ENCODE measurements at places on chromosomes 11 and 22.

DNA sequence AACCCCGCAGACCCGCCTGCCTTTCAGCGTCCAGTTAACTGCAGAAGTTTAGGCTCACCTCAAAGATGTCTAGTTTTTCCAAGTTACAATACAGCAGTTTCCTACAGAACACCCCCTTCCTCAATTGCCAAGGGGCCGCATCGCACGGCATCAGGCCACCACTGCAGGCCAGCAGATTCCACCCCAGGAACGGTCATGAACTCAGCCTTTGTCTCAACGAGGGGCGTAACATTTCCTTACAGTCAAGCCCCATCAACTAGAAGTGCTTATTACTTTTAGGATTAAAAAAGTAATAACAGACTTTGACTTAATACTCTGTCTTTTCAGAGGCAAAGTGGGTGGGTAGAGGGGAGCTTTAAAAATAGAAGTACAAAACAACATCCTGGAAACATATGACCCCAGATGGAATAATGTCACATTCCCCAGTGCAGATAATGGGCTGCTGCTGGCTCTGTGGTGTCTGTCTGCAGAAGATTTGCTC is 36.3 kb downstream of the PPP2R1B start:
- DNase-seq, result no peak

DNA sequence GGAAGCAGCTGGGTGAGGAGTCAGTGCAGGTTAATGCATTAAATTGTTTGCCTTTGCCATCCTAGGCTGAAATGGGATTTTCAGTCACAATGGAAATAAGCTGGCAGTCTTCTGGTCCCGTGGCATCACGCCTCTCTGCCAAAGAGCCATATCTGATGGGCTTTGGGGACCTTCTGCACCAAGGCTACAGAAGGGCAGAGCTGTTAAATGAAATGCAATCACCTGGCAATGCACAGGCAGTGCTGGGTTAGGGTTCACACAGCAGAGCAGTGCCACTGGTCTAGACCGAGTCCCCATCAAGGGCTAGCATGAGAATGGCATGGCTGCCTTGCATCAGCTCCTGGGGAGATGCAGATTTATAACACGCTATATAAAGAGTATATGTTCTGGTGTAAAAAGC is 749.2 kb downstream of the NTM start:
- DNase-seq, result no peak

GRCh38 chr22:45777852-45778375 is 106.3 kb downstream of the ATXN10 start:
- no peak for DNase-seq

GRCh38 chr11:23103416-23103815 is 243.1 kb upstream of the CCDC179 start:
- no peak for DNase-seq

GRCh38 chr11:78977009-78977408 is 402.3 kb upstream of the NARS2 start:
- no peak for DNase-seq

GRCh38 chr11:93744669-93745004 is 3.2 kb downstream of the C11orf54 start:
- no peak for DNase-seq

- DNase-seq, result no peak
Measured at GRCh38 chr22:23800297-23801237, 13.8 kb downstream of the SMARCB1 start.

DNA sequence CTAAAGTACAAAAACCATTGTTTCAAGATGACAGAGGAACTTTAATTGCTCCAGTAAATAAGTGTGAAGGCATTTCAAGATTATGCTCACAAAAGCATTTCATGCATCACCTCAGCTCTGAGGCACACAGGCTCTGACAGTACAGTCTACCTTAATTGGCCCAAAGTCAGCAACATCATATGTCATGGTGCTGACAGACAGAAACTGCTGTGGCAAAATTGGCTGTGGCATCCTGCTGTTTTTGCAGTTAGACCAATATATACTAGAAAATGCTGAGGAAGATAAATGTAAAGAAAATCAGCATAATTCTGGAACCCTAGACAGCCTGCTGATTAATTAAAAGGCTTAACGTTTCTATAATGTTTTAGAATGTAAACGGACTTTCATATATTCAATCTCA is 34.9 kb upstream of the PPP2R1B start:
- no peak for DNase-seq

DNA sequence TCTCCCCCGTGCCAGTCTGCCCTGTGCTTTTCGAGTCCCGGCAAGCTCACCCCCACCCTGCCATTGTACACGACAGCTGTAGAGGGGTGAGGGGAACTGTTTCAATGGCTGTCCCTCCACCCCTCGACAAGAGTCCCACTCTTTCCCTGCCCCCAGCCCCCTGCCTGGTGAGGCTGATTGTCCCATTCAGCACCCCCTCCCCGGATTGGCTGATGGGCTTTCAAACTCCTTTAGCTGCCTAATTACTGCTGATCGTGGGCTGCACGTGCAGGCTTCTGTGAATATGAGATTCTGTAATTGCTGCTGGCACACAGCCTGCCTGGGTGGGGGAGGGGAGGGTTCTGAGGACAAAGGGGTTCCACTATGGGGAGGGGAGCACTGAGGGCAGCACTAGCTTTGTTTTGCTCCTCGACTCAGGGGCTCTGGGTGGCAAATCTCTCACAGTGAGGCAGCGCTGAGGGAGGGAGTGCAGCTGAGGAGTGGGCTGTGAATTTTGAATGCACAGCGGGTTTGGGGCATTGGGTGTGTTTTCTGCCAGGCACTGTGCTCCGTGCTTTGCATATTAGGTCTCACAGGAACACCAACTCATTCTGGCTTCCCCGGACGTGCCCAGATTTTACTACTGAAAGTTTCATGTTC is 42.6 kb upstream of the ACCSL start:
- DNase-seq, result no peak

- DNase-seq, result no peak
Measured at GRCh38 chr11:65883058-65883761, 3.6 kb downstream of the CTSW start.

GRCh38 chr11:118175993-118176777 is at the start of gene SCN2B:
Gene SCN2B (minus strand): TSS chr11:118176639. CDS start chr11:118176431, 208 bp downstream.
- DNase-seq, result no peak

DNA sequence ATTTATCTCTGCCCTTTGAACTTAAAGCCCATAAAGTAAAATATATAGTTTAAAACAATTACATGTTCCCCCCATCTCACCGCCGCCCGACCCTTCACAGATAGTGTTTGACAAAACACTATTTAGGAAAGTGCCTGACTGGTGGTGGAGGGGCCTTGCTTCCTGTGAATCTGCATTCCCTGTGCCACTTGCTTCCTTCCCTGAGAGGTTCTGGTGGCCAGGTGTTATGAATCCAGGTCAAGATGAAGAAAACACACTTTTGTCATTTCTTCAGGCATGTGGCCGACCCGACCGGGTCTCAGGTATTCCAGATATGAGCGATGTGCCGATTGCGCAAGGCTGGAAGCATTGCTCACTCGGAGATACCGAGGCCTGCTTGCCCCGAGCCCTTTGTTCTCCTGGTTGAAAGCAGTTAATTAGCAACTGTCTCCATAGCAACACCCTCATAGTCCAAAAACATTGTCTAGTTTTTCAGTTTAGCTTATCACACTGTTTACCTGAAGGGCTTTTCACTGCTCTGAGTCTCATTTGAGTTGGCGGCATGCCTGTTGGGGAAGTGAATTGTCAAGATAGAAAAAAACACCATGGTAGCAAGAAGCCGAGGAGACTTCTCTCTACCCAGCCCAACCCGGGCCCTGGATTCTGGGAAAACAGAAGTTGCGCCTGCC is 128.3 kb downstream of the TEAD1 start:
- DNase-seq, result no peak

GRCh38 chr11:108670451-108670850 is 5.6 kb downstream of the DDX10 start:
- DNase-seq, result no peak

DNA sequence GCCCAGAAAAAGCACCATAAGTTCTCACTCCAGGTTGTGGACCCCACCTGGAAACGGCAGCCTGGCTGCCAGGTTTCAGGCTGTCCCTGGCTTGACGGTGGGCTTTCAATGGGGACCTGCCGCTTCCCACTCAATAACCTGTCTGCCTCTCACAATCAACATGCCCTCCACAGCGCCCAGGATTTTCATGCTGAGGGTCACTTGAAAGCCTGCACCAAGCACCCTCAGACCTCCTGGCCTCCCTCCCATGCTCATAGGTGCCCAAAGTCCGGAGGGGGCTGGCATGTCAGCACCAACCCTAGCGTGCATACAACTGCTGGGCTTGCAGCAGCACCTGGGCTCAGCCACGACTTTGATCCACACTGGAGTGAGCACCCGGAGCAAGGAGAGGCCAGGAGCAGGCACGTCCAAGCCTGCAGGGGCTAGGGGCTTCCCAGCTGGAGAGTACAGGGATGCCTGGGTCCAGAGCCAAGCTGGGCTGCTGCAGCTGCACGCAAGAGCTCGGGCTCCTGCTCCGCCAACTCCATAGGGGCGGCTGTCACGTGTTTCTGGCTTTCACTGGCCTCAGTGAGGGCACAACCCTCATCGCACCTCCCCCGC is 1214.3 kb upstream of the RAG2 start:
- no peak for DNase-seq

DNA sequence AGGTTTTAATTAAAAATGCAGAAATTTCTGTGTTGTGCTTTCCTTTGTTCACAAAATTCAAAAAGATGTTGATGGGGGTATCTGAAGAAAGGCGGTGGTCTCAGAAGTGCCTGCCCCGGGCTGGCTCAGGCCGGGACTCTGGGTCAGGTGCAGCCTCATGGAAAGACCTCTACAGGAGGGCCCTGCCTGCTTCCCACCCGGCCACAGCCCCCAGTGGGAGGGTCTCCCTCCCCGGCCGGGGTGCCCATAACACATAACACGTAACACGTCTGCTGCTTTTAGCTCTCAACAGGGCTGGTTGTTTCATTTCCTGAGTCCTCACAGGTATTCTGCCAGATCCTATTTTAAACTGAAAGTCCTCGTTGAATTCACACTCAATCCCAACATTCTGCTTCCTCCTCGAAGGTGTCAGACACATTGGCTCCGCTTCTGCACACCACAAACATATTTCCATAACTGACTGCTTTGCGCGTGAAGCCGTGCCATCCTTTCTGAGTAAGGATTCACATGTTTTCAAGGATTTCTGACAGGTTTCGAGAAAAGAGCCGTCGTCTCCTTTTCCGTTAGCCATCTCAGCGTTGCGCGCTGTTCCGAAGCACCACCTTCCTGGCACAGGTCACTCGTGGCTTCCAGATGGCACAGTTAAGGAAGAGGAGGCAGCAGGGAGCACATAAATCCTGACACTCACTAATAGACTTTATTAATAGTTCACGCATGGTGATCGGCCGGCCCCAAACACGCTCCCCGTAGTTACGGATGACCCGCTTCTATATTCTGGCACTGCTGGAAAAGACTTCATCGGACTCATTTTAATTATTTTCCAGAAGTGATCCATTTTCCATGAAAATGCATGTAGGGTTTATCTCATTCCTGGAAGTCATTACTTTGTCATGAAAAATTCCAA is 569.3 kb downstream of the BRD1 start:
- DNase-seq, result no peak

- no peak for DNase-seq
Measured at GRCh38 chr11:112694245-112694644, 267.0 kb upstream of the NCAM1 start.

GRCh38 chr11:3823303-3823702 is 14.9 kb downstream of the PGAP2 start:
- DNase-seq, result no peak

DNA sequence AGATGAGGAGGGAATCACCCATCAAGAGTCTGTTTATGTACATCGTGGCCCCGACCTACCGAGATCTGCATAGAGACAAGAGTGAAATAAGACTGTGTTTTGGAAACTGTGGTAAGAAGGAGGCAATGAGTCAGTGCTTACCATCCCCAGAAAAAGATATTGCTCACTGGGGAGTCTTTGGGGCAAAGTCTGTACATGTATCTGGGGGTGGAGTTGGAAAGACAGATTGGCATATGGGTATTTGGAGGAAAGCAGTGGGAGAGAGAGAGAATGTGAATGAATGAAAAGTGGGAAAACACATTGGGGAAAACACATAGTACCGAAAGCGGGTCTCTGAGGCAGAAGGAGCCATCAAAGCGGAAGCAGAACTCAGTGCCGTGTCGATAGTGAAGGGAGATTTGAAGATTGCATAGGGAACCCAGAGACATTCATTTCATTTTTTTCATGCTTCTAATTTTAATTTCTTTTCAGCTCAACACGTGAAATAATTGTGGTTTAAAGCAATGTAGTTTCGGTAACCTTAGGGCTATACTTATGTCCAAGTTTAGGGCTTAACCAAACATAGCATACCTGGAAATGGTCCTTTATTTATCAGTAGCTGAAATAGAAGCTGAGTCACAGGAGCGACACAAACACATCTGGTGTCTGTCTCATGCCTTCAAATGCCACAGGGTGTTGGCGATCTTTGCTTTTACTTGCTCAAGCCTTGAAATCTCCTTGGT is 98.6 kb upstream of the CD44 start:
- DNase-seq, result peak; percentile 33

All from stimulated activated CD8-positive, alpha-beta memory T cell treated with anti-CD3 and anti-CD28 coated beads, Interleukin-4, amount 100 ng/mL, for 1 hour (primary cell).